HS-5 (cell line): ENCODE measurements at places on chromosomes 1 and 21.
A peak's percentile ranks its signal among the peaks of the same experiment; 100 is the strongest.

DNA sequence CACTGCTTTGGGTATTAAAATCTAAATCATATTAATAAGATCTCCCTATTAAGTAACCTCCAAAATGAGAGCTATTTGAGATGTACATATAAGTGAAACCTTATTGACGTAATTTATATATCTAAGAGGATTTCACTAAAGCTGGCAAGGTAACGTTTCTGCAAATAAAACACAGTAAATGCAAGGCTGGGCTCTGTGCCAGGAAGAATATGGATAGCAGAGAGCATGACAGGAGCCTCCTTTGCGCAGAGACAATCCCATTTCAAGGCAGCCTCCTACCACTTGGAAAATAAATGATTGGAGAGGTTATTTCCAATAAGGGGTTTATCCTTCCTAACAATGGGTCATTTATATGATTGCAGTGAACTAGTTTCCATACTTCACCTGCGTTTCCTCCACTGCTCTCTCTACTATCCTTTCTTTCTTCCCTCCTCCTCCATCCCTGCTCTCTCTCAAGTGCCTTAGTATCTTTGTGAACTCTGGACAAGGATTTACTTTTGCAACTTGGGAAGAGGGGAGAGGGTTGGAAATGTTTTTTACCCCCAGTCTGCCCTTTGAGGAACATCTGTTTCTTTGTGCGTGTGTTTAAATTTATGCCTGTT is 3.0 kb upstream of the NFIA start:
- DNase-seq: no peak

- no peak for DNase-seq
These were observed 4.7 kb upstream of the ETV3 start for GRCh38 chr1:157142765-157143423.

DNA sequence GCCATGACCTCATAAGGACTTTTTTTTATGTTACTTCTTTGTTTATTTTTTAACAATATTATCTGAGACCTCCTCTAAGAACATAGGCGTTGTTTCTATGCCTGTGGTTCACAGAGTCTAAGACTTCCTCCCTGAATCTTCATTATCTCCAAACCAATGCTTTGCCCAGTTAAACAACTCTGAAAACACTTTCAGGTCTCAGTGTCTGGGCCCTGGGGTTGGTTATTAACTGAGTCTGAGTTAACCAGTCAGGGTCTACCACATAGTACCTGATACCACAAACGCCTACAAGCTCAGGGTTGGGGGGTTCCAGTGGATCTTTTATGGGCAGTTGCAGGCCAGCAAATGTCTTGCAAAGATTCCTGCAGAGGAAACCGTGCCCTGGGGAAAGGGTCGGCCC is 138.2 kb downstream of the AJAP1 start:
- no peak for DNase-seq

GRCh38 chr1:76659171-76659940 is 207.9 kb upstream of the ST6GALNAC5 start:
- DNase-seq: no peak

GRCh38 chr1:234705615-234706014 is 95.6 kb upstream of the IRF2BP2 start:
- no peak for DNase-seq

DNA sequence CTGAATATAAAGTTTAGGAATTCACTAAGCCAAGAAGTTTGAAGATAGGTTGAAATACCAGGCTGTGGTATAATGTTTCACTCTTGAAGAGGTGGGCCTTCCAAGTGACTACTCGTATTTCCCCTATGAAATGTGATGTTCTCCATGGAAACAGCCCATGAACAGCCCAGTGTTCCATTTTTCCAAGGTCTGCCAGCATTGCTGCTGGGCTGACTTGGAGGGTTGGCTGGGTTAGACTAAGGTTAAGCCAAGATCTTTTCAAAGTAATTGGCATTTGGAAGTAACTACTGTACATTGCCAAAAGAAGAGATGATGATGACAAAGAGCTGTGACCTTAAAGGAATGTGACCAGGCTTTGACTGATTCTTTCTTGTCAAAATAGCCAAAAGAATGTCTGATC is 73.8 kb downstream of the RPE65 start:
- no peak for DNase-seq

GRCh38 chr21:20902998-20903397 is 95.2 kb upstream of the NCAM2 start:
- no peak for DNase-seq

DNA sequence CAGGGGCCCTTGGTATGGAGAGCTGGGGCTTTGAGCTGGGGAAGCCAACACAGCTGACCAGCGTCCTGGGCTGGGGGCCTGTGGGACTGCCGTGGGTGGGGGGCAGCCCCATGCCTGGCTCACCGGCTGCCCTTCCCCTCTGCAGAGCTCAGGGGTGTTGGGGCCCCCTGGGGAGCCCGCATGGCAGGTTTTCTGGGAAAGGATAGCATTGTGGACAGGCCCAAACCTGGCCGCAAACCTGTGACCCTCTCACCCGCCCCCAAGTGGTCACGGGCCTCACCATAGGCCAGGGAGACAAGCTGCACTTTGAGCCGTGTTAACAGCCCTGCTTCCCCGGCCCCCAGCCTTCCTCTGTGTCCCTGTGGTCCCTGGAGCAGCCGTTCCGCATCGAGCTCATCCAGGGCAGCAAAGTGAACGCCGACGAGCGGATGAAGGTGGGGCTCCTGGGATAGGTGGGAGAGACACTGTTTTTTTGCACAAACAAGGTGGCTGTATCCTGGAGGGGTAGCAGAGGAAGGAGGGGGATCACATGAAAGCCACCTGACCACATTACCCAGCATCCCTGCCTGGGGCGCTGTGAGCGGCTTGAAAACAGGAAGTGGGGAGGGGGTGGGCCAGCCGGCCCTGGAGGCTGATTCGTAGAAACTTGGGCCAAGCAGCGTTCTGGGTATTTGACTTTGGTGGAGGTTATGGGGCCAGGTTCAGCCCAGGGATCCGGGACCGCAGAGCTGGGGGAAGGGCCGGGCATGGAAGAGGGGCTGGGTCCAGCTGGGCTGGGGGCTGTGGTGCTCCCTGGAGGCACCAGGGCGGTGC is 65.9 kb downstream of the PIK3CD start:
- DNase-seq: no peak

DNA sequence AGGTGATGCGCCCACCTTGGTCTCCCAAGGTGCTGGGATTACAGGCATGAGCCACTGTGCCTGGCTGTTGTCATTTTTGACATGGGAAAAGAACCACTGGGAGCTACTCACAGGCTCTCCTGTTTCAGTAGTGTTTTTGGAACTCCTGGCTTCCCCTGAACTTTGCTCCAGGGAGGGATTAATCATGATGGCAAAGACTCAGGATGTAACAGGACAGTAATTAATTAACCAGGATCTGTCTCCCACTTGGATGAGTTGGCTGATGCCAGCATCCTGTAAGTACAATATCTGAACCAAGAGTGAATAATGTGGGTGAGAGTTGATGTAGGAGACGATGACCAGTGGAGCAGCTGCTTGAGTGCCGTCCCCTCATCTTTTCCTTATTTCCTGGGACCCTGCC is 4.9 kb downstream of the SFT2D2 start:
- no peak for DNase-seq

DNA sequence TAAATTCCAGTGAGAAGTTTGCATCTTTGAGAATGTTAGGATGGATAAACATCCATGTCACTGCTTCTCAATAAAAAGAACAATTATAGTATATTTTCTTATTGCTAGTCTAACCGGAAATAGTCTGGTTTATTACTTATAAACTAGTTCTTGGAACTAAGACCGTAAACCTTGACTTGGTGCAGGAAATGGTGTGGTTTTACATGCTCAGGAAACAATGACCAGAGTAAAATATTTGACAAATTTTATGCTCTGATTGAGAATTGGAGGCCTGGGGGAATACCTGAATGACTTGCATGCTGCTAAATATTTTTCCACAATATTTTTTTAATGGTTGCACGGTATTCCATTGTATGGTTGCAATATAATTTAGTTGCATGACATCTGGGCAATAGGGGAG is 76.3 kb downstream of the XCL2 start:
- no peak for DNase-seq

- no peak for DNase-seq
These were observed 12.5 kb downstream of the ACTRT2 start for GRCh38 chr1:3033790-3034090.

GRCh38 chr1:164618202-164618564 is 59.2 kb downstream of the PBX1 start:
- DNase-seq: no peak

DNA sequence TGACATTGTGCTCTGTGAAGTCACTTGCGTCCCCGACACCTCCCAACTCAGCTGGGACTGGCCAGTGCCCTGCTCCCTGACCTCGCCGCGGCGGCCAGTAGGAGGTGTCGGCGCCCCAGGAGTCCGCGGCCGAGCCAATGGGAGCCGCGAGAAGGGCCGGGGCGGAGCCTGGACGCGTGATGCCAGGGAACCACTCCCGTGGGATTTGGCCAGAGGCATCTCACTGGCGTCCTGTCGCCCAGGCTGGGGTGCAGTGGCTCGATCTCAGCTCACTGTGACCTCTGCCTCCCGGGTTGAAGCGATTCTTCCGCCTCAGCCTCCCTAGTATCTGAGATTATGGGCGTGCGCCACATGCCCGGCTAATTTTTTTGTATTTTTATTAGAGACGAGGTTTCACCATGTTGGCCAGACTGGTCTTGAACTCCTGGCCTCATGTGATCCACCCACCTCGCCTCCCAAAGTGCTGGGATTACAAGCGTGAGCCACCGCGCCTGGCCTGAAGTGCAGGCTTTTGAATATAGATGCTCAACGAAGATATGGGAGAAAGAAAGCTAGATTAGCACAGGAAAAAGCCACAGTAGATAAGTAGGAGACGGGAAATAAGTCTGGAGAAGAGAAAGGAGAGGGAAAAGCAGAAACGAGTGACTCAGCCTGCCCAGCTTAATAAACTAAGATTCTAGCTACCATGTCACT is 38.0 kb downstream of the ZBTB8OS start:
- peak; percentile 24 for DNase-seq

DNA sequence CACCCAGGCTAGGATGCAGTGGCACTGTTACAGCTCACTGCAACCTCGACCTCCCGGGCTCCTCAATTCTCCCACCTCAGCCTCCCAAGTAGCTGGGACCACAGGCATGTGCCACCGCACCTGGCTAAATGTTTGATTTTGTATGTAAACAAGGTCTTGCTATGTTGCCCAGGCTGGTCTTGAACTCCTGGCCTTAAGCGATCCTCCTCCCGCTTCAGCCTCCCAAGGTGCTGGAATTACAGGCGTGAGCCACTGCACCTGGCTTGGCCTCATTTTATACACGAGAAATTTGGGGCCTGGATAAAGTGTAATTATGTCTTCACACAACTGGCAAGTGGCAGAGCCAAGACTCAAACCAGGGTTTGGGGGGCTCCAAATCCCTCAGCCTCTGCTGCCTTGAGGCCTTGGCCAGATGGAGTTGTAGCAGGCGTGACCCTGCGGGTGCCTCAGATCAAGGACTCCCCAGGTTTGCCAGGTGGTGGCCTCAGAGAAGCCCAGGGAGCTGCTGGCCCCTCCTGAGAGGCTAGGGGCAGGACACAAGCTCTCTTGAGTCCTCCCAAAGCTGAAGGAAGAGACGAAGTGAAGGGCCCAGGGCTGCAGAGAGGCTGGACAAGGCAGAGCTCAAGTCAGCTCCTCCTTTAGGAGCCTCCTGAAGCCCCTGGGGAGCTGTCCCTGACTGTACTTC is 61.7 kb downstream of the MDM4 start:
- no peak for DNase-seq

- no peak for DNase-seq
These were observed 27.9 kb downstream of the LRRC8B start for GRCh38 chr1:89552471-89553081.

- DNase-seq: no peak
These were observed 7.7 kb downstream of the PRRX1 start for GRCh38 chr1:170671629-170671963.

DNA sequence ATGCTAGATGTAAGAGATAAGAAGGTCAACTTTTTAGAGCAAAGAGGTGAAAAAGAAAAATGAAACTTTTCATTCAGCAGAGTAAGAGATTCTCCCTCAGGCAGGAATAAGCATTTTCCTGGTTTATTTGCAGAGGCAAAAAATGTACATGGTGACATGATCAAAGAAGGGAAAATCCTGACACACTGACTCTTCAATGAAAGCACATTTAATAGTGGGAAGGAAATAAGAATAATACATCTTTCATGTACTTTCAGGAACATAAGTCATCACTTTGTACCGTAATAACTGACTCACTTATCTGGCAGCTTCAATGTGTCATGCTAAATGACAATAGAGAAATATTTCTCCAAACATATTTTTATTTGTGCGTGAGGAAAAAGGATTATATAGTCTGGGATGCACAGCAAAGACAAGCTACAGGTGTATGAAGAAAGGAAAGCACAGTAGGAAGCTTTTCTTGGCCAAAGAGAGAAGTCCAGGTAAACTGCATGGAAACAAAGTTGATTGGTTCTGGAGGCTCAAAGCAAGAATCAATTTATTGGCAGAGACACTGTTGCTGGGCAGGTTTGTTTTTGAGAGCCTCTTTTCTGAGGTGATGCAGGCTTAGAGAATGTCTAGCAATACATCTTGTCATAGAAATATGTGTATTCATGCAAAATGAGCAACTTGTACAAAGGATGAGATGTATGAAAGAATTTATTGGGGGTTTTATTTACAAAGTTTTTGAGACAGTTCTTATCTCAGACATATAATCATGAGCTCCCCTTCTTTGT is 1409.0 kb downstream of the PLA2G4A start:
- DNase-seq: peak; percentile 70

- no peak for DNase-seq
These were observed 25.9 kb downstream of the RHBG start for GRCh38 chr1:156394835-156395461.

DNA sequence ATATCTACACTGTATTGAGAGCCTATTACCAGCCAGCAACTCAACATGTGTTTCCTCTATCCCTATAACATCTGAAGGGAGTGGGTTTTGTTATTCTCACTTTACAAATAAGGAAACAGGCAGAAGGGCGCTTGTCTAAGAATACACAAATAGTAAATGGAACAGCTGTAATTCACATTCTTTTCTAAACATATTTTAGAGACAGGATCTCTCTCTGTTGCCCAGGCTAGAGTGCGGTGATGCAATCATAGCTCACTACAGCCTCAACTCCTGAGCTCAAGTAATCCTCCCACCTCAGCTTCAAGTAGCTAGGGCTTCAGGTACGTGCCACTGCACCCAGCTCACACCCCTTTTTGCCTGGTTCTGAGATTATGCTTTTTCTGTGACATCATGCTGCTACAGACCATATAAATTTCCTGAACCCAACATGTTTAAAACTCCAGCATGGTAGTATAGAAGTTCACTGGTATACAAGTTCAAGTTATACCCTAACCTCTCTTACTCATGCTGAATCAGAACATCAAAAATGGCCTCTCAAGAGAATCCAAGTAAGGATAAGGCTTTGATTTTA is 8.6 kb upstream of the TACSTD2 start:
- DNase-seq: no peak

- no peak for DNase-seq
These were observed 202.6 kb downstream of the SLC45A1 start for GRCh38 chr1:8520483-8520966.

- no peak for DNase-seq
These were observed 125.5 kb upstream of the SERBP1 start for GRCh38 chr1:67555461-67556296.
